Pulmonary artery endothelial cell (primary cell): ENCODE measurements at places on chromosomes 13 and 19. TPM values are rescaled to one million over a fixed set of nuclear protein-coding genes. Genes with fewer than 3 reads are reported as not detected.

DNA sequence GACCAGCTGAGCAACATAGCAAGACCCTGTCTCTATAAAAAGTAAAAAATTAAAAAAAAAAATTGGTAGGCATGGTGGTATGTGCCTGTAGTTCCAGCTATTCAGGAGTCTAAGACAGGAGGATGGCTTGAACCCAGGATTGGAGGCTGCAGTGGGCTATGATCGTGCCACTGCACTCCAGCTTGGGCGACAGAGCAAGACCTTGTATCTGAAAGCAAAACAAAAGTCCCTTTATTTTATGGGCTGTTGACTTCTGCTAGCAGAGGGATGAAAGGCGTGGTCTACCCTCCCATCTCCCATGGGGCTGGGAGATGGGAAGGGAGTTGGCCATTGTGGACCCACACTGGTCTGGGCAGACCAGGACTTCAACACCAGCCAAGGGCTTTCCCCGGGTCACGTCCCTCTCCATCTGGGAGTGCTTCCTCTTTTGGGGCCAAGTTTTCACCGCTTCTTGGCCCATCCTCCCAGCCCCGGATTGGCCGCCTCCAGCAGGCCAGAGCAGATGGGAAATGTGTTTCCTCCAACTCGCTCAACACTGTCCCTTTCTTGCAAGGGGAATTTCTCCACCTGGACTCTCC lies 2.2 kb upstream of the TNFSF9 start:
- no peak for DNase-seq

DNA sequence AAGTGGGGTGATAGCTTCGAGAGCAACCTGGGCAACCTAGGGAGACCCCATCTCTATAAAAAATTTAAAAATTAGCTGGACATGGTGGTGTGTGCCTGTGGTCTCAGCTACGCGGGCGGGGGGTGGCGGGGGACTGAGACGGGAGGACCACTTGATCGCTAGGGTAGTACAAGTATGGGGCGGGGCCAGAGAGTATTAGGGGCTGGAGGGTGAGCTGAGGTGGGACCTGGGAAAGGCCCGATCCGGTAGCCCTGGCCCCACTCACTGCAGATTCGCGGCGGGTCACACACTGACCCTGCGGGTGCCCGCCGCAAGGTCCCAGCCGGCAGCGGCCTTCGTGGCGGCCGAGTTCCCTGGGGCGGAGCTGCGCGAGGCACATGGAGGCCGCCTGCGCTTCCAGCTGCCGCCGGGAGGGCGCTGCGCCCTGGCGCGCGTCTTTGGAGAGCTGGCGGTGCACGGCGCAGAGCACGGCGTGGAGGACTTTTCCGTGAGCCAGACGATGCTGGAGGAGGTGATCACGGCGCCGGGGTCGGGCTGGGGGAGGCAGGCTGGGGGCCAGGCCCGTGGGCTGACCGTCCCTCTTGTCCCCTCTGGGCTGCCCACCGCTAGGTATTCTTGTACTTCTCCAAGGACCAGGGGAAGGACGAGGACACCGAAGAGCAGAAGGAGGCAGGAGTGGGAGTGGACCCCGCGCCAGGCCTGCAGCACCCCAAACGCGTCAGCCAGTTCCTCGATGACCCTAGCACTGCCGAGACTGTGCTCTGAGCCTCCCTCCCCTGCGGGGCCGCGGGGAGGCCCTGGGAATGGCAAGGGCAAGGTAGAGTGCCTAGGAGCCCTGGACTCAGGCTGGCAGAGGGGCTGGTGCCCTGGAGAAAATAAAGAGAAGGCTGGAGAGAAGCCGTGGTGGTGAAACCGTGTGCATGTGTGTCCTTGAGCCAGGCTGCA lies 2.0 kb upstream of the ARHGAP45 start:
- no peak for DNase-seq

DNA sequence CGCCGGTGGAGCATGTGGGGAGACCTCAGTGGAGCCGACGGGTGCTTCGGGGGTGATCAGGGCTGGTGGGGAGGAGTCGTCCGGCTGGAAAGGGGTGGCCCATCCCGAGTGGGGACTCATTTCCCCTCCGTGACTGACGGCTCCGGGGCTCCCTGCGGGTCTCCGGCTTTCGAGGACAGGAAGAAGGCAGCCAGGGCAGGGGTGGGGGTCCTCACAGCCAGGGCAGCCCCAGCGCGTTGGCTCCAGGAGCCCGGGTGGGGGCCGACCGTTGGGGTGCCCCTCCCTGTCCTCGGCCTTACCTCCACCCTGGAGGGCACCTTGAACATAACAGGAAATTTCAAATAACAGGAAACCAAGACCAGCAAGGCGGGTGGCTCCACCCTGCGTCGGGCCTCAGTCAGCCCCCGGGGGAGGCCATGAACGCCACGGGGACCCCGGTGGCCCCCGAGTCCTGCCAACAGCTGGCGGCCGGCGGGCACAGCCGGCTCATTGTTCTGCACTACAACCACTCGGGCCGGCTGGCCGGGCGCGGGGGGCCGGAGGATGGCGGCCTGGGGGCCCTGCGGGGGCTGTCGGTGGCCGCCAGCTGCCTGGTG lies at the start of gene S1PR4:
TSS of gene S1PR4 (plus strand) at position 393 of the 596 bp plus-strand sequence. CDS start at position 417, 24 bp downstream.
- no peak for DNase-seq

GRCh38 chr19:17314007-17314593 lies 4.7 kb downstream of the DDA1 start:
- DNase-seq, result no peak

- no peak for DNase-seq
Observed at GRCh38 chr13:112638919-112639318, 50.9 kb upstream of the ATP11A start.

DNA sequence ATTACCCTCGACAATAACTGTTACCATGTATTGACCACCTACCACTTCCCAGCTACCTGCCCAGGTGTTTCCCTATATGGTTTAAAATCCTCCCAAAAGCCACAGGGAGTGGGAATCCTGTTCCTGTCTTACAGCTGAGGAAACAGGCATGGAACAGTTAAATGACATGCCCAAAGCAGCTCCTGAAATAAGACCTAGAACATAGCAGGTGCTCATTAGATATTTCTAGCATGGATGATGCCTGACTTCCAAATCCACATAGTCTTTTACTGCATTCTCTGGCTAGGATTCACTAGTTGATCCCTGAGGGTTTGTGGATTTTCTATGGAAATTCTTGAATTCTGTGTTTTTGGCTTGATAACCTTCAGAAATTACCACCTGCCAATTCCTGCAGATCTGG lies 13.0 kb downstream of the KCNN4 start:
- no peak for DNase-seq

- no peak for DNase-seq
Observed at GRCh38 chr13:87999240-87999700, 328.1 kb downstream of the SLITRK5 start.

DNA sequence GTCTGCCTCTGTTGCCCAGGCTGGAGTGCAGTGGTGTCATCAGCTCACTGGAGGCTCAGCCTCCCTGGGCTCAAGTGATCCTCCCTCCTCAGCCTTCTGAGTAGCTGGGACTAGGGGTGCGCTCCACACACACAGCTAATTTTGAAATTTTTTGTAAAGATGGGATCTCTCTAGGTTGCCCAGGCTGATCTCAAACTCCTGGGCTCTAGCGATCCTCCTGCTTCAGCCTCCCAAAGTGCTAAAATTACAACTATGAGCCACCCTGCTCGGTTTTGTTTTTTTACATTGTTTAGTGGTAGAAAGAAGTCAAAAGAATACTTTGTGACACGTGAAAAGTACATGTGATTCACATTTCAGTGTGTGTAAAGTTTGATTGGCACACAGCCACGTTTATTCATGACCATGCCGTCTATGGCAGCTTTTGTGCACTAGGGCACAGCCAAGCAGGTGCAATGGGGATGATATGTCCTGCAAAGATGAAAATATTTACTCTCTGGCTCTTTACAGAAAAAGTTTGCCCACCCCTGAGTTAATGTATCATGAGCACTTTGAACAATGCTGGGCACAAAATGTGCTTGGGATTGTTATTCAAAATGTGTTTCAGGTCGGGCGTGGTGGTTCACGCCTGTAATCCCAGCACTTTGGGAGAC lies 16.2 kb upstream of the NFIC start:
- no peak for DNase-seq

The ZNF763 gene
- 0.40 and 1.9 TPM in 2 replicates for total RNA-seq

GRCh38 chr19:15631817-15632216 lies 8.9 kb upstream of the CYP4F3 start:
- no peak for DNase-seq

The ZNF813 gene
- 3.0 and 7.4 TPM in 2 replicates for total RNA-seq

- no peak for DNase-seq
Observed at GRCh38 chr13:59477011-59477410, 686.7 kb downstream of the DIAPH3 start.

GRCh38 chr13:25847635-25848626 lies 203.9 kb downstream of the SHISA2 start:
- DNase-seq, result no peak

DNA sequence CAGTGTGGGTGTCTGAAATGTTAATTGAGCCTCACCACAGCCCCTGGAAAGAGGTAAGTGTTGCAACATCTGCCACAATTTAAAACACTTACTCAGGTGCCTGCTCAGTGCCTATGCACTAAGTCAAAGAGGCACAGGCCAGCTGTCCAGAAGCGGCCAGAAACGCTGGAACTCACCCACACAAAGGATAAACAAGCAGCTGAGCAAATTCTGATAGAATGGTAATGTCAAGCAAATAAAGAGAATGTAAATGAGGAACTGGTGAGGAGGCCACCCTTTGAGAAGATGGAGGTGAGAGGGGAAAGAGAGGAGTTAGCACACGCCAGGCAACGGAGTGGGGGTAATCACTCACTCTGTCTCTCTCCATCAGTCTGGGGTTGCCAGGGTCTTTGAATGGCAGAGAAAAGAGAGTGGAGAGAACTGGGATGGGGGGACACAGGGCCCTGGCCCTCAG lies 67.7 kb upstream of the SERP2 start:
- no peak for DNase-seq

- no peak for DNase-seq
Observed at GRCh38 chr13:101941095-101941783, 460.6 kb downstream of the FGF14 start.

DNA sequence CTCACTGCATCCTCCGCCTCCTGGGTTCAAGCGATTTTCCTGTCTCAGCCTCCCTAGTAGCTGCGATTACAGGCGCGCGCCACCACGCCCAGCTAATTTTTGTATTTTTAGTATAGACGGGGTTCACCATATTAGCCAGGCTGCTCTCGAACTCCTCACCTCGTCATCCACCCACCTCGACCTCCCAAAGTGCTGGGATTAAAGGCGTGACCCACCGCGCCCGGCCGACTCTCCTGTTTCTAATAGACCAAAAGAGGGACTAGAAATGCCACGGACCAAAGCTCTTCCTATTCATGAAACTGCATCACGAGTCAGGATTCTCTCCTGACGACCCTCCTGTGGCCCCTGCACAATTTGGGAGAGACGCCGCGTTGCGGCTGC lies 563 bp downstream of the ZNF43 start:
- DNase-seq, result no peak

The CBLC gene
- 0.07 and 0.13 TPM in 2 replicates for total RNA-seq

The LILRB2 gene
- total RNA-seq, result not detected in 2 replicates

The SERTM1 gene
- 0.20 and 0.49 TPM in 2 replicates for total RNA-seq

GRCh38 chr13:76489274-76489673 lies 396.9 kb downstream of the KCTD12 start:
- DNase-seq, result no peak

- DNase-seq, result no peak
Observed at GRCh38 chr13:19184176-19184575, 2.6 kb upstream of the TUBA3C start.

DNA sequence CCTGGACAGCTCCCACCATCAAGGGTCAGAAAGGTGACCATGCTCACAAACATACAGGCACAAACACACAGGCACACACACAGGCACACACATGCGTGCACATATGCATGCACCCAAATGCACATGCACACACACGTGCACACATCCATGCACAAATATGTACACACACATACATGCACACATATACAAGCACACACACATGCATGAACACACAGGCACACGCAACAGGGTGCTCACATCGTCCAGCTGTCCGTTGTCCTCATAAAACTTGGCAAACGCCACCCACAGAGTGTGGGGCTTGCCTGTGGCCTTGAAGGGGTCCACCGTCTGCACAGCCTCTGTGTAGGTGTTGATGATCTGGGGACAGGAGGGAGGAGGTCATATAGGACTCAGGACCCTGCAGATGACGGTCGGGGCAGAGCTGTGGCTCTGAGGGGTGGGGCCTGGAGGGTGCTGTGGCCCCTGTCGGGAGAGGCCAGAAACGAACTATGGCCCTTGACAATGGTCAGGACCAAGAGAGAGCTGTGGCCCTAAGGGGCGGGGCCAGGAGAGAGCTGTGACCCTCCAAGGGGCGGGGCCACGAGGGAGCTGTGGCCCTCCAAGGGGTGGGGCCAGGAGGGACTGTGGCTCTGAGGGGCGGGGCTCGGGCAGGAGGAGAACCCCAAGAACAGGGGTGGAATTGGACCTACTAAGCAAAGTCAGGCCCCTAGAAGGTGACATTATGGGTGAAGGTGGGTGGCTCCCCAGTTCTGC lies 6.2 kb downstream of the XAB2 start:
- no peak for DNase-seq

The GDF15 gene
- 95.0 and 102 TPM in 2 replicates for total RNA-seq

DNA sequence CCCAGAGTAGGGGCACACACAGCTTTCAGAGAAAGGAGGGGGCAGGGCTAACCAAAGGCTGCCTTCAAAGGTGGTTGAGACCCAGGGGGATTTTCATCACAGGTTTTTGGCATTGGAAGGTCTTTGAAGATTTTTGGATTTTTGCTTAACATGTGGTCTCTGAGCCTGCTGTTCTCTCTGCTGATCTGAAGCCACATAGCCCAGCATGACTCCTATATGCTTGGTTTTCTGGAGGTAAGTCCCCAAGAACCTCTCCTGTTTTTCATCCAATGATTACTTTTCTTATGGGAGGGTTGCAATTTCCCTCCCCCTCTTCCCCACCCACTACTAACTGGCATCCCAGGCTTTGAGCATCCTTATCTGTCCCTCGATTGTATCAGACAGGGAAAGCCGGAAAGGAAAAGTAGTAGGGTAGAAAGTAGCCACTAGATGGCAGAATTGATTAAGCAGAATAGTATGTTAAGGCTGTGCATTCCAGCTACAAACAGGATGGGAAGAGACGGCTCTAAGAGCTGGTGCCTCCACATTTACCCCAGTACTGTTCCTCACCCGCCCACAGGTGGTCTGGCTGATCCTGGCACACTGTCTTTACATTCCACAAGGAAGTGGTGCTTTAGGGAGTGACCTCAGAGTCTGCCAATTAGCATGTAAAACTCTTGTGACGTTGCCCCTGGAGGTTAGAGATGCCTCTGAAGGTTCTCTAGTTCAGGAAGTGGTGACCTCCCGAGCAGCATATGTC lies 218.9 kb upstream of the EDNRB start:
- DNase-seq, result no peak

GRCh38 chr13:93715866-93716265 lies 489.3 kb downstream of the GPC6 start:
- no peak for DNase-seq

The SRRM5 gene
- total RNA-seq, result 0.04 TPM in 1 of 2 replicates, not detected in the other

The GRIK5 gene
- 2.2 and 5.7 TPM in 2 replicates for total RNA-seq

The ARHGEF18 gene
- total RNA-seq, result 28.3 and 40.8 TPM in 2 replicates

The LHB gene
- total RNA-seq, result 0.26 TPM in 1 of 2 replicates, not detected in the other

GRCh38 chr19:12494260-12494860 lies 9.7 kb upstream of the ZNF709 start:
- no peak for DNase-seq

DNA sequence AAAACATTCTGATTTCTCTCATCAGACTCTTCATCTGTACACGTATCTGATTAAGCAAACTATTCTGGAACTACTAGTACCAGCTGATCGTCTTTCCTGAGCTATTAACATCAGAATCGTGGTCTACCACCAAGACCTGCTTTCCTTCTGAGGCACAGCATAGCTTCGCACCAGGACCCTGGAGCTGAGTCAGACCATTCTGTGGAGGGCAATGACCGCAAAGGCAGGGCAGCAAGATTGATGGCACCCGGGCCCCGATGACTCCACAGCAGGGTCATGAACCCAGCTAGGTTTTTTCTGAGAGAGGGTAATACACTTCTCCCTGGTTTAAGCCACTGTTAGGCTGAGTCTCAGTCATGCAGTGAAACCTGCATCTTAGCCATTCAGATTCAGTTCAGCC lies 158.7 kb upstream of the GPR12 start:
- DNase-seq, result no peak
